Bronchial smooth muscle cell (primary cell): ENCODE measurements at places on chromosomes 2 and 18. TPM values are rescaled to one million over a fixed set of nuclear protein-coding genes. Genes with fewer than 3 reads are reported as not detected.

The ANKRD36C gene
- 24.7 and 25.8 TPM in 2 replicates for total RNA-seq

The ELOA2 gene
- under 0.01 TPM in 1 of 2 replicates, not detected in the other for total RNA-seq

The TOGARAM2 gene
- total RNA-seq: 0.09 and 0.47 TPM in 2 replicates

The POTEI gene
- under 0.01 TPM in 1 of 2 replicates, not detected in the other for total RNA-seq

The IL36G gene
- total RNA-seq: not detected in 2 replicates

The PMAIP1 gene
- total RNA-seq: 2.4 and 8.5 TPM in 2 replicates

The ZSWIM2 gene
- not detected in 2 replicates for total RNA-seq

The AMER3 gene
- under 0.01 TPM in 1 of 2 replicates, not detected in the other for total RNA-seq

The TDRD15 gene
- not detected in 2 replicates for total RNA-seq

The CRYGD gene
- not detected in 2 replicates for total RNA-seq
